ENCODE measurements at places on chromosomes 6 and 20.

DNA sequence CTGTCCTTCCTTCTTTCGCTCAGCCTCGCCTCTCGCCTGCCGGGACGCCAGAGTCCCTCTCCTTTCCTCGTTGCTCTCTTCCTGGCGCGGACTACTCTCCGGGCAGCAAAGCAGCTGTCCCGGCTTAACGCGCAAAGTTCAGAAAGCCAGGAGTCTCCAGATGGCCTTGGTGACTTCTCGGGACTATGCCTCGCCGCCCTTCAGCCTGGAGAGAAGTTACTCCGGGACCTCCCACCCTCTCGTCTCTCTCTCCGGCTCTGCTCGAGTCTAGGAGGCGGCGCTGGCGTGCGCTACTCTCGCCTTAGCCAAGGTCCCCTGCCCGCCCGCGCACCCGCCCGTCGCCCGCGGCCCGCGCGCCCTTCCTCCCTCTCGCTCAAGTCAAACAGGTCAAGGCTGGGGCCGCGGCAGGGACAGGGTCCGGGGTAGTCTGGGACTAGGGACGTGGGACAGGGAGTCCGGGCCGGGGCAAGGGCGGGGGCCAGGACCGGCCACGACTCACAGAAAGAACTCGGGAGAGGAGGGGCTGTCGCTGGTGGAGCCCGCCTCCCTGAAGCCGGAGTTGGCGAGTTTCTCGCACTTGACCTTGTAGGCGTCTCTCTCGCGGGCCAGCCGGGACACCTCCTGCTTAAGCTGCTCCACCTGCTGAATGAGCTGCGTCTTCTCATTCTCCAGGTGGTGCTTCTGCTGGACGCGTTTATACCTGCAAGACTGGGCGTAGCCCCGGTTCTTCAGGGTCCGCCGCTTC lies 1.5 kb downstream of the MAFB start:
- DNase-seq: no peak

- DNase-seq: no peak
These were observed 368.7 kb upstream of the MANEA start for GRCh38 chr6:95208621-95209020.

- DNase-seq: peak; percentile 36
These were observed 58.3 kb upstream of the GNRH2 start for GRCh38 chr20:2984956-2985661.

DNA sequence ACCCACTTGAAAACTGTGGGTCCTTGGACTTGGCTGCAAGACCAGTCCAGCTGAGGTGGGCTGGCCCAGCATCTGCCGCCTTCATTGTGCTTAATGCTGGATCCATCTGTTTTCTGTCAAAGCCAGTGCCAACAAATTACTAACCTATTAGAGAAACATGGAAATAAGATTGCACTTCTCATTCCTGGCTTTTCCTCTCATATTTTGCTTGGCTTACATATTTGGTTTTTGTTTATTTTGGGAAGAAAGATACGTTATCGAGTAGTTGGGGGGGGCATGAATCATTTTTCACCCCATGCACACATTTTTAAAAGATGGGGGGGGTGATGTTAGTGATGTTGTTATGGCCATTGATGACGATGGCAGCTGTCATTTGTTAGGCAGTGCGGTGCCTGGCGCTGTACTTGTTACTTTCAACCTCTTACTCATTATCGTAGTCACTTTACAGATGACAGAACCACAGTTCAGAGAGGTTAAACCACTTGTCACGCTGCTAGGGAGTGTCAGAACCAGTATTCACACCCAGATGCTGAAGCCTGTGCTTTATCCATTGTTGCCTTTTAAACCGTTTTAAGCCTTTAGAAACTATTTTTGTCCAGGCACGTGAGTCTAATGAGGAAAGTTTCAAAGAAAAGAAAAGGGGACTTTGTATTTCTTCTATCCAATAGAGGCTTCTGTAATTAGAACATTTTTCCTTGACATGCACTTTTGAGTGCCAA lies 180.0 kb downstream of the TMEM242 start:
- DNase-seq: no peak
